ENCODE measurements at places on chromosomes 12 and 14.

DNA sequence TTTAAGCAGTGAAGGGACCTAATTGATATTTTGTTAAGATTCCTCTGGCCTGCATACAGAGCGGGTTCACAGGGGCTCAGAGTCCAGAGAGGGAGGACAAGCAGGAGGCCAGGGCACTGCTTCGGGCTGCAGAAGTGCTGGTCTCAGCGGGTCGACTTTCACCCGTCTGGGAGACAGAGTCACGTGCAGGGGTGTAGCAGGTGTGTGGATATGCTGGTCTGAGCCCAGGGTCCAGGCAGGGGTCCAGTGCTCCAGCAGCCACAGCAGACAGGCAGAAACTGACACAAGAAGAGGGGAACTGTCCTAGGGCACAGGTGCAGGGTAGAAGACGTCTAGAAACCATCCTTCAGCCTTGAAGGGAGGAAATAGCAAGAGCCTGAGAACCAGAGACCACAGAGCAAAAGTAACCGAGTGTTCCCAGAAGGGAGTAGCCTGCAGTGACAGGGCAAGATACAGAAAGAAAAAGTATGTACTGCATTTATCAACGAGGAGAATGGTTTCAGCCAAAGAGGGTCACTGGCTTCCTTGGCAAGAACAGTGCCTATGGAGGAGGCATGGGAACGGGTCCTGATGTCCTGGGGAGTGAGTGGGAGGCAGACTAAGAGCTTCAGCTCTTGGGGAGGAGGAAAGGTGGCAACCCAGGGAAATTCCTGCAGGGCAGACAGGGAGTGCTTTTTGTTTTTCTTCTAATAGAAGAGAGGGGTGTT is 28.7 kb downstream of the FBXO21 start:
- no peak for DNase-seq

- no peak for DNase-seq
Observed at GRCh38 chr14:34693228-34693939, 21.0 kb downstream of the CFL2 start.

DNA sequence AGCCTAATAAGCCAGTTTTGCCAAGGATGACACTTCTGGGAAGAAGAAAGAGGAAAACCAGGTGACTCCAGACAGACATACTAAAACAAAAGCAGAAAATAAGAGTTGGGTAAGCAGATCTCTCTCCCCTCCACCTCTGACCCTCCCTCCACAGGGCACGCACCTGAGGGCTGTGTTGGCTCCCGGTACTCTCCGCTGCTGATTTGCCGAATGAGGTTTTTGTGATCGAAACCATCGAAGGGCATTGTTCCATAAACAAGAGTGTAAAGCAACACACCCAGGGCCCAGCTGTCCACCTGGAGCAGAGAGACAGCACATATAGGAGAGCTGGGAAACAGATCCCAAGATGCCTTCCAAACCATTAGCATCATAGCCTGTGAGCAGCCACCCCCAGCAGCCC is 68.1 kb downstream of the NUAK1 start:
- DNase-seq = no peak

DNA sequence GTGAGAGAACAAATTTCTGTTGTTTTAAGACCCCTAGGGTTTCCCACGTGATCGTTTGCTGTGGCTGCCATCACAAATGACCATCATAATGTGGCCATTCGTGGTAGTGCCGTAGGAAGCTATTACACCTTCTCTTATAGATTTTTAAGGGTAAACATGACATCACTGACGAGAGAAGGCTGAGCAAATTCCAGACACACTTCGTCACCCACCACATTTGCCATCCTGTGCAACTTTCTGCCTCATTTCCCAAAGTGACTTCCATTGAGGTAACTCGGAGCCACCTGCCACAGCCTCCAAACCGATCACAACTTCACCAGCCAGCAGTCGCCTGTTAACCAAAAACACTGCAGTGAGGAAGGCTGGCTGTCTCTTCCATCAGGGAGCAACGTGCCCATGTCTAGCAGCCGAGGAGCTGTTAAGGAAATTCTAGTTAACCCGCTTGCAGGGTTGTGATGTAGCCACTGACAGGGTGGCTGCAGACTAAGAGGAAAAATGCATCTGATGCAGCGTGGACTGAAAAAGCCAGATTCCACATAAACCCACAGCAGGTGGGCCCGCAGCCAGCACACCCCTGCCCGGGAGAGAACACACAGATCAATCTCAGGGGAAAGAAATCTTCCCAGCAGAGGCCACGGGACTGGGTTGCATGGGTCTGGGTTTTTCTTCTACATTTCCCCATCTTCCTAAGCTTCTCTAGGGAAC is 44.6 kb downstream of the CCDC85C start:
- DNase-seq = no peak

GRCh38 chr12:133026996-133027395 is 10.3 kb upstream of the ZNF84 start:
- no peak for DNase-seq

- no peak for DNase-seq
Observed at GRCh38 chr12:124039276-124039675, 66.3 kb downstream of the ZNF664 start.

- no peak for DNase-seq
Observed at GRCh38 chr14:61451891-61452400, 130.6 kb downstream of the PRKCH start.

DNA sequence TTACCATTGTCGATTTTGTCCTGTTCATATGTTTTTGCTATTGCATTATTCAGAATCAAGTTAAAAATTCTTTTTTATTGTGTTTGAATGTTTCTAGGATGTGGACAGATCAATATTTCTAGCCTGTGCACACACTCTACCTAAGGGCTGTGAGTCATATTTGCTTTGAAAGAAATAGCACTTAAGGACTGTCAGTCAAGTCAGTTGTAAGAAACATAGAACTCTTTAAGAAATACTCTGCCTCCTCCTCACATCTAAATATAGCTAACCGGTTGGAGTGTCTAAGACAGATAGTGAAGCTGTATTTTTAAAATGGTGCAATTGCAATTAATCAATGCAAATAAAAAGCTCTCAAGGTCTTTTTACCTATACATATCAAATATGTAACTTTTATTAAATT is 17.9 kb upstream of the MGST1 start:
- no peak for DNase-seq

- DNase-seq = no peak
Observed at GRCh38 chr14:68772761-68773381, 20.0 kb downstream of the ZFP36L1 start.

DNA sequence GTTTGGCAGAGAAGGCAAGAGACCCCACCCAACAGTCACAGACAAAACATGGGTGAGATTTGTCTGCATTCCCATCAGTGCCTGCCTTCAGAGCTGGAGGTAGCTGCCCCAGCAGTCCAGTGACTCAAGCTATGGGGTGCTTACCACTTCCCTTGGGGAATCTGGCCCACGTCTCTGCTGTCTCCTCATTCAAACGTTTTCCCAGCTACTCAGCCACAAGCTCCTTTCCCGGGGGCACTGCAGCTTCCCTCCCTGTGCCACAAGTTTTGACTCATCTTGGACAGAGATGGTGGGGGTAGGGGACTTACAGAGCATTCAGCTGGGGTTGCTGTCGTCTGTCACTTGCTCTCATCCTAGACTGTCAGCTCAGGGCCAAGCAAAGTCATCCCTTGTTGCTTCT is 66.6 kb downstream of the FBXL14 start:
- no peak for DNase-seq

DNA sequence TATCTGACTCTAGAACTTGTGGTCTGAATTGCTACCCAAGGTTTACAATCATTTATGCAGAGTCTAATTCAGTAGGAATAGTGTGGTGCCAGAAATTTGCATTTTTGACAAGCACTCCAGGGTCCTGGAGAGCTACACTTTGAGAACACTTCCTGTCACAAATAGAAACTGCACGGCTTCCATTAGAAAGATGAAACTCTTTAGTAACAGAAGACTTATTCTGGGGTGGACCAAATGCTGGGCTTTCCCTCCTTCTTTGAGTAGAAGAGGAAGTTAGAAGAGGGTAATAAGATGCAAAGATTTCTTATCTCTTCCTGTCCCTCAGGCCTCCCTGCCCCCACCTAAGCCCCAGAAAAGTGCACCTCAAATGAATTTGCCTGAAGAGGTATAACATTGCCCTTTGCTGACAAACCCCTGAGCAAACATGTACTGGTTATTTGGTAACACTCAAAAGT is 28.4 kb downstream of the DGLUCY start:
- DNase-seq = no peak

- DNase-seq = no peak
Observed at GRCh38 chr12:19131025-19131444, 1.5 kb downstream of the PLEKHA5 start.

- no peak for DNase-seq
Observed at GRCh38 chr12:77645966-77646598, 184.6 kb upstream of the NAV3 start.

GRCh38 chr14:53953002-53953827 is 3.4 kb downstream of the BMP4 start:
- no peak for DNase-seq

GRCh38 chr14:79730953-79731352 is 480.4 kb downstream of the DIO2 start:
- no peak for DNase-seq

All from NCI-H1436 (cell line).